GOT3 (cell line): ENCODE measurements at places on chromosomes 4 and X.

DNA sequence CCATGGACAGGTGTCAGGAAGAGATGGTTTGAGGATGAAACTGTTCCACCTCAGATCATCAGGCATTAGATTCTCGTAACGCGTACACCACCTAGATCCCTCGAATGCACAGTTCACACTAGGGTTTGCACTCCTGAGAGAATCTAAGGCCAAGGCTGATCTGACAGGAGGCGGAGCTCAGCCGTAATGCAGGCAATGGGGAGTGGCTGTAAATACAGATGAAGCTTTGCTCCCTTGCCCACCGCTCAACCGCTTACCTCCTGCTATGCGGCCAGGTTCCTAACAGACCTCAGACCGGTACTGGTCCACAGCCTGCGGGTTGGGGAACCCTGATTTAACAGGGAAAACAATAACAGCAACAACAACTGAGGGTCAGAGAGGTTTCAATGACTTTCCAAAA, 2.0 kb upstream of the TEC start:
- no peak for DNase-seq

GRCh38 chrX:102154218-102154860, 1.4 kb downstream of the BEX5 start:
- no peak for DNase-seq

DNA sequence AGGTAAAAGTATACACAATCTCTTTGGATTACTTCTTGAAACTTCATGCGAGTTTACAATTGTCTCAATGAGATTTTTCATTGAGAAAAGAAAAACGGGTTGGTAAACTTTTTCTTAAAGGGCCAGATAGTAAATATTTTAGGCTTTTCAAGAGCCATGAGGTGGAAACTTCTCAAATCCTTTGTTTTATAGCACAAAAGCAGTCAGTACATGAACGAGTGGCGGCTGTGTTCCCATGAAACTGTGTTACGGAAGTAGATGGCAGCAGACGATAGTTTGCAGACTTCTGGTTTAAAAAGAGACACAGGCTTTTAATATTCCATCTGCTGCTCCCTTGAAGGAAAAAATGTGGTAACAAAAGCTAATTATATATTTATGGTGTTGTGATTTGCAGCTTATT, 332.0 kb downstream of the TENM3 start:
- DNase-seq: no peak

DNA sequence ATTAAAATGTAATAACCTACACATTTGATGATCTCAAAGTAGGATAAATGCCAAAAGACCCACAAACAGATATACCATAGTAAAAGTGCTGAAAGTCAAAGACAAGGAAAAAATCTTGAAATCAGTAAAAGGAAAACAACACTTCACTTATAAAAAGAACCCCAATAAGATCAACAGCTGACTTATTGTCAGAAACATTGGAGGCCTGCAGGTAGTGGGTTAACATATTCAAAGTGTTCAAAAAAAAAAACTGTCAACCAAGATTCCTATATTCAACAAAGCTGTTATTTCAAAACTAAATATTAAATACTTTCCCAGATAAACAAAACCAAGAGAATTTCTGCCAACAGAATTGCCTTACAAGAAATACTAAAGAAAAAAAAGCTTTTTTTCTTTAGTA, 347.1 kb downstream of the GUCY2F start:
- no peak for DNase-seq

- no peak for DNase-seq
Measured at GRCh38 chr4:86089781-86090323, 270.0 kb downstream of the MAPK10 start.

DNA sequence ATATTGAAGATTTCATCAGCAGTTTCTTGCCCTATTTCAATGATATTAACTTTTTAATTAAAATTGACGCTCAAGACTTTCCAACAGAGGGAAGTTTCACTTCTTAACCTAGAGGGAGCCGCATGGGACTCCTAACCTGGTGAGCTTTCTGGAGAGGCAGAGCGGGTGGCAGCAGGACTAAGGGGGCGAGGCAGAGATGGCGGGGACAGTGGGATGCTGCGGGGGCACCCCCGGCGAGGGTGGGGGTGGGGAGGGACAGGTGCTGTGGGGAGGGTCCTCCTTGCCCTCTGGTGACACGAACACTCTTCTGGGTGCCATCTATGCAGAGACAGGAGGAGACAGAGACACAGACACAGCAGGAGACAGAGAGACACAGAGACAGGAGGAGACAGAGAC, 104.4 kb downstream of the ADRA2C start:
- DNase-seq: no peak

GRCh38 chrX:108199691-108200090, 108.1 kb downstream of the ATG4A start:
- DNase-seq: no peak

- DNase-seq: no peak
Measured at GRCh38 chrX:33160273-33160672, 51.1 kb downstream of the DMD start.

- no peak for DNase-seq
Measured at GRCh38 chrX:46642145-46642544, 68.6 kb downstream of the CHST7 start.

GRCh38 chrX:149984411-149984810, 46.1 kb upstream of the EOLA2 start:
- no peak for DNase-seq

- DNase-seq: no peak
Measured at GRCh38 chr4:56084851-56085250, 136.1 kb downstream of the CEP135 start.

GRCh38 chrX:71181558-71181909, 36.9 kb downstream of the NLGN3 start:
- DNase-seq: no peak

GRCh38 chr4:27947302-27947701, 1086.7 kb downstream of the STIM2 start:
- DNase-seq: no peak

DNA sequence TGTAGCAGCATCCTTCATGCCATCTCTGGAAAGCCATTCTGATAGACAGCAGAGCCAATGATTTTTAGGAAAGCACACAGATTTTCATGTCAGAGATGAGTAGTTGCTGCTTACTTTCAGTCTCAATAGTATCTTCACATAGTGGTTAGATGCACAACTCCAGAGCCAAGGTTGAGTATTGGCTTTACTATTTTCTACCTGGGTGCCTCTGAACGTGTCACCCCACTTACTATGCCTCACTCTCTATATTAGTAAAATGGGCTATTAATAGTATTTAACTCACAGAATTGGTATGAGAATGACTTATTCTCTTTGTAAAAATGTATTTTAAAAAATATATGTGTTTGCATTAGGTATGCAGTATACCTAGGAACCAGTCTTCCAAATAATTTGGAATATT, 108.8 kb upstream of the STIM2 start:
- no peak for DNase-seq

- no peak for DNase-seq
Measured at GRCh38 chrX:19750783-19751467, 136.5 kb downstream of the SH3KBP1 start.

- no peak for DNase-seq
Measured at GRCh38 chrX:110143454-110144210, 140.7 kb downstream of the TMEM164 start.

GRCh38 chr4:26634237-26634636, 50.4 kb downstream of the TBC1D19 start:
- no peak for DNase-seq

- no peak for DNase-seq
Measured at GRCh38 chr4:158450741-158451140, 70.9 kb upstream of the RXFP1 start.

DNA sequence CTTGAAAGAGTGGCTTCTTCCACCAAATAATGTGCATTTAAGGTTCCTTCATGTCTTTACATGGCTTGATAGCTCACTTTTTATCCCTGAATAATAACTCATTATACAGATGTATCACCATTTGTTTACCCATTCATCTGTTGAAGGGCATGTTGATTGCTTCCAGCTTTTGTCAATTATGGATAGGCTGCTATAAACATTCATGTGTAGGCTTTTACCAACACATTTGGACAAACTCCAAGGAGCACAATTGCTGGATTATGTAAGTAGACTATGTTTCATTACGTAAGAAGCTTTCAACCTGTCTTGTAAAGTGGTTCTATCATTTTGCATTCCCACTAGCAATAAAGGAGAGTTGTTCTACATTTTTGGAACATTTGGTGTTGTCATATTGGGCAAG, 2637.0 kb downstream of the PCDH7 start:
- DNase-seq: no peak

DNA sequence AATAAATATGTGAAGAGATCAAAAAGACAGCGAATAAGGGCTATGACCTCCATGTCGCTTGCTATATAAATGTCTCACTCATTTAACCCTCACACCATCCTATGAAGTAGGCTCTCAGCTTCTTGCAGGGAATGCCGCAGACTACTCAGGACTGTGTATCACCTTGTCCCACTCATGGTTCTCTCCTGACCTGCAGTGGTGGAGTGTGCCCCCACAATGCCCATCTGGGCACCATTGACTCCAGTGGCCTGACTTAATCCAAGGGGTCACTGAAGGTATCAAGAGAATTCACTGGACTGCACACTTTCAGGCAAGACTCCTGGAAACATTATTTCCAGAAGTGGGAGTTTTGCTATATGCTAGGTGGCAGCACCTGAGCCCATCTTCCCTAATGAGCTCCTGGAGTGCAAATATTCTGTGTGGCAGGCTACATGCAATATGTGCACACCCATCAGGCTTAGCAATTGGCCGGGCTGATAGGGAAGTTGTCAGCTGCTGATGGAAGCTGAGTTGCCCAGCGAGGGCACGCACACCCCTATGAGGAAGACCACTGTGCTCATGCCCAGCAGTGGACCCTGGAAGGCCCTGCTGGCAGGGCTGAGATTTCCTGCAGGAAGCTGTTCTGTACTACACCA, 8.2 kb upstream of the EFNB1 start:
- DNase-seq: no peak

DNA sequence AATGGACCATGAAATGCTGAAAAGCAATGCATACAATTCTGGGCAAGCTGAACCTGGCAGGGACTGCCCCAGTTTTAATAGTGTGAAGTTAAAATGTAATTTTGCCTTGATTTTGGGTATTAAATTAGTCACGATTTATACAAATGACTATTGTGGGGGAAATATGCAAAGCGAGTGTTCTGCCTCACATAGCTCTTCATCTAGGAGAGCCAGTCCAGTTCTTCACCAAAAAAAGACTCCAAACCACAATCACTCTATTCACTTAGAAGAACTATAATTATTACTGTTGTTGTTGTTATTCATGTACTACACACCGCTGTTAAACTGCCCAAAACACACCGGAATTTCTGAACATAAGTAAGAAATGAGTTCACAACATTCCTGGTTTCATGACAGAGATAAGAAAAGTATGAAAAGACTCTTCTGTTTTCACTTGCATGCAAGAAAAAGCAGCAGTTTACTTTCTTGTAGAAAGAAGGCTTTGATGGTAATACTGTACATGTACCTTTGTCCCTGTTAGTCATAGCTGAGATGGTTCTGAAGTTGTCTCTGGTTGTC, 101.9 kb downstream of the QRFPR start:
- DNase-seq: no peak
